ENCODE measurements at places on chromosomes 5 and 9. TPM values are rescaled to one million over a fixed set of nuclear protein-coding genes. Genes with fewer than 3 reads are reported as not detected.

GRCh38 chr5:144812763-144813162 is 642.1 kb downstream of the KCTD16 start:
- DNase-seq: no peak

DNA sequence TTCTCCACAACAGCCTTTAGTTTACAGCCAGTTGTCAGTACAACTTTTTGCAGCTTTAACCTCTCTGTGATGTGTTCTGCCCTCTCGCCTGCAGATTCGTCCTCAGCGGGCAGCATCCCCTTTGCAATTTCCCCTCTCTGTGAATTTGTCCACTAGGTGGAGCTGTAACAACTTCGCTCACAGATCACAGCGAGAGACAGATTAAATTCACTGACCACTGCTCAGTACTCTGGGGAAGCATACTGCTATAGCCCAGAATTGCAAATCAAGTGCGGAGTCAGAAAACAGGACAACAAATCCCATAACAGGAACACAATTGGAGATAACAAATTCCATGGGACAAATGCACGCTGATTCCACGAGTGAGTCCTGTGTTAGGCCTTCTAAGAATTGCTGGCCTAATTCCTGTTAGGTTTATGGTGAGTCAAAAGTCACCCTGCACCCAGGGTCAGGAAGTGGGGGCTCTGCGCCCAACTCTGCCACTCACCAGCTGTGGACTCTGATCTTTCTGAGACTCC is 2124.9 kb downstream of the MAT2B start:
- peak; percentile 64 for DNase-seq

GRCh38 chr5:167573370-167574127 is 717.9 kb upstream of the WWC1 start:
- peak; percentile 69 for DNase-seq

GRCh38 chr9:78030553-78031443 is 813 bp downstream of the GNAQ start:
- peak; percentile 56 for DNase-seq

DNA sequence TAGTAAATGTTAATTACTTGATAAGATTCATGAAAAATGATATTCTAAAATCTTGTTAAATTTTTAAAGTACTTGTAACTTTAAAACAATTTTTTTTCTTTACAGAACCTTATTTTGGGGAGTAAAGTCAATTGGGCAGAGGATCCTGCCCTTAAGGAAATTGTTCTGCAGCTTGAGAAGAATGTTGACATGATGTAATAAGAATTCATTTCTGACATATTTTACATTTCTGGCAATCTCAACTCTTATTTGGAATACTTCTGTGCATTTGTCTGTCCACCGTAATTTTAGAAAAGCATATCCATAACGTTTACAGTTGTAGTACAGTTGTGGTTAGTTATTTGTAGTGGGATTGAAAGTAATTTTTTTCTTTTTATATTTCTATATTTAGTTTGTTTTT is 20.2 kb downstream of the CENPH start:
- DNase-seq: no peak

DNA sequence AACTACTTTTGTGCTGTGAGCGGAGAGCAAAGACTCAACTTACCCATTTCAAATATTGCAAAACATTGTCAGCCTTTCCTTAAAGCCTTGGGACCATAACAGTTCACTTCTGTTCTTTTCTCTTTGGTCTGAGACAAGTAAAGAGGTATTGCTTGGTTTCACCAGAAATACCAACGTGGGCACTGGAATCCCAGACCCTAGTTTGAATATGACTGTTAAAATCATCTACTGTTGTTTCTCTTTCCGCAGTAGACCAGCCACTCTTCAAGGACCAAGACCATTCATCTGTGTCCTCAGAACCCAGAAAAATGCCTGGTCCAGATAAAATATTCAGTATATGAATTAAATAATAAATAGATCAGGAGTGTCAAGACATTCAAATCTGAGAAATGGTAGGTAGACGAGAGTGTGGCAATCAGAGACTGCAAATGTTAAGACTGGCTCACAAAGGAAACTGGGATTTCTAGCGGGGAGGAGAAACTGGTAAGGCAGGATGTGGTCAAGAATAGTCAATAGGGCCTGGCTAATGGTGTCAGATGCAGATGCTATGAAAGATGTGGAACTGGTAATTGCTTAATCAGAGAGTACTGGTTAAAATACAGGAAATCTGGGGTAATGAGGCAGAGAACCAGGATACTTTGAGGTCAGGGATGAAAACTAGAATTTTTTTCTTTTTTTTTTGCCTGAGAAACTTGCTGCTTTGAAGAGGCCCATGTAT is 82.1 kb upstream of the IL33 start:
- DNase-seq: peak; percentile 48

DNA sequence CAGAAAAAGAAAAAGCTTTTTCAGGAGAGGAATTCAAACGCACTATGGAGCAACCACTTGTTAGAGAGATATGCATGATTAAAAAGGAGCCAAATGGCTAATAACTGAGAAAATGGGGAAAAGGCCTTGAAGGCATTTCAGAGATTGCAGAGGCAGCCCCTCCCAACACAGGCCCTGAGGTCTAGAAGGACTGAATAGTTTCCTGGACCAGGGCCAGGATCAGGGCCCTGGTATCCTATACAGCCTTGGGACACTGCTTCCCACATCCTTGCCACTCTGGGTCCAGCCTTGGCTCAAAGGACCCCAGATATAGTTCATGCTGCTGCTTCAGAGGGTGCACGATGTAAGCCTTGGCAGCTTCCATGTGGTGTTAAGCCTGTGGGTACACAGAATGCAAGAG is 20.7 kb upstream of the FEM1C start:
- no peak for DNase-seq

- no peak for DNase-seq
Measured at GRCh38 chr5:130222573-130222972, 318.3 kb downstream of the CHSY3 start.

- DNase-seq: no peak
Measured at GRCh38 chr5:92801911-92802310, 779.1 kb downstream of the NR2F1-AS1 start.

- no peak for DNase-seq
Measured at GRCh38 chr9:123528501-123528900, 172.5 kb downstream of the CRB2 start.

- DNase-seq: no peak
Measured at GRCh38 chr5:112930082-112930344, 8.0 kb upstream of the REEP5 start.

- DNase-seq: no peak
Measured at GRCh38 chr9:107866711-107867311, 377.2 kb upstream of the KLF4 start.

DNA sequence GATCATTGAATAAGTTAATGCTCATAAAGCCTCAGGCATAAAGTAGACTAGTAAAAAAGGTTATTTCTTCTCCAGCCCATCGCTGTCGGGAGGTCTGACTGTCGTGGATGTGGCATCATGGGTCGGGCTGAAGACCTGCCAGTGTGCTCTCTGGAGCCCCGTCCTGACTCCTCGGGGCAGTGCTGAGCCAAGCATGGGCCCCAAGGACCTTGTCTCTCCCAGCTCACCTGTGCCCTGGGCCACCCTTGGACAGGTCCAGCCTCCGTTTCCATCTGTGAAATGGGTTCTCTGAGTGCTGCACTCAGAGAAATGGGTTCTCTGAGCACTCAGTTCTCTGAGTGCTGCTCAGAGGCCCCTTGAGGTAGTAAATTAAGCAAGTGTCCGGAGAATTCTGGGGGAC is 269.0 kb downstream of the GADD45G start:
- DNase-seq: no peak

DNA sequence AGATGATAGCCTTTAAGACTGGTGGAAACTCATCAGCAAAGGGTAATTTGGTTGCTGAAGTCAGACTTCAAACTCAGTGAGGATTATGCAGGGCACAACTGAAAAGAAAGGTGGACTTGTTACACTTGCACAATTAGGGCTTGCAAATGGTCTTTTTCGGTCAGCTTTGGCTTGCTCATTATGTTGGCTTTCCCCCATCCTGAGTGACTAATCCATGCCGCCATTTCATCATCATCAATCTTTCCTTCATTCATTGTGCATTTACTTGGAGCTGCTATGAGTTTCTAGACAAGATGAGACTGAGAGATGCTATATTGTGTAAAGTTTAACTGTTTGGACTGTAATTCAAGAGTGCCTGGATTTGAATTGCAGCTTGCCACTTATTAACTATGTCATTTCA is 134.8 kb upstream of the PPP1R2B start:
- DNase-seq: peak; percentile 27

- DNase-seq: peak; percentile 58
Measured at GRCh38 chr9:6827439-6828145, 69.8 kb downstream of the KDM4C start.

GRCh38 chr5:59810041-59810440 is 83.5 kb downstream of the PDE4D start:
- DNase-seq: peak; percentile 78

- DNase-seq: no peak
Measured at GRCh38 chr9:96413302-96414221, 4.6 kb downstream of the ZNF367 start.

- DNase-seq: no peak
Measured at GRCh38 chr9:27589462-27589861, 16.2 kb upstream of the C9orf72 start.

GRCh38 chr5:74199005-74199404 is 441.5 kb downstream of the ENC1 start:
- peak; percentile 29 for DNase-seq

GRCh38 chr5:10936081-10936855 is 175.2 kb upstream of the DAP start:
- DNase-seq: no peak

DNA sequence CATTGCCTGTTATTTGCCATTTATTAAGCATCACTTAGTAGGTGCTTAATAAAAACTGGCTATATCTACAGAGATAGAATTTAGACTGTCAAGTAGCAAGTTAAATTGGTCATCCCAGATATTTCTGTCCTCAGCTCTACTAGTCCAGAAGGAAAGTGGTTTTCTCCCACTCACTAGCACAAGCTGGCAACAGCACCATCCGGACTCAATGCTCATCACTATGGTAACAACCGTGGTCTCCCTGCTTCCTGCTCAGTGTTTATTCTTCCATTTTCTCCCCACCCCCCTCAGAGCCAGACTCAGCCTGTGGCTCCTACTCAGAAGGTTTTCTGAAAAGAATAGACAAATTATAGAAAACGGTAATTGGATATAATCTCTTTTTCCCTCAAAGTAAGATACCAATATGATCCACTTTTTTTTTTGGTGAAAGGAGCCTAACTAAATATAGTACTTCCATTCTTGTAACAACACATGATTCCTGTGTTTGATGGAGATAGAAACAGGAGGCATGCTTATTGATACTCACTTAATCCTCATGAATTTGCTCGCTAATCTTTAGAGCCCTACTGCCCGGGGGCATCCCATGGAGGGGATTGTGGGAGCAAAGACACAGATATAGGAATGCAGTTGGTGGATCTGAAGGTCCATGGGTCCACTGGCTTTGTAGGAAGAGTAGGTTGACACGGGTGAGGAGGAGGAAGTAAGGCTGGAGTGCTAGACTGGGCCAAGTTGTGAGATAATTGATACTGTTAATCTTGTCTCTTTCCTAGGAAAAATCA is 191.4 kb downstream of the MAN2A1 start:
- peak; percentile 58 for DNase-seq

DNA sequence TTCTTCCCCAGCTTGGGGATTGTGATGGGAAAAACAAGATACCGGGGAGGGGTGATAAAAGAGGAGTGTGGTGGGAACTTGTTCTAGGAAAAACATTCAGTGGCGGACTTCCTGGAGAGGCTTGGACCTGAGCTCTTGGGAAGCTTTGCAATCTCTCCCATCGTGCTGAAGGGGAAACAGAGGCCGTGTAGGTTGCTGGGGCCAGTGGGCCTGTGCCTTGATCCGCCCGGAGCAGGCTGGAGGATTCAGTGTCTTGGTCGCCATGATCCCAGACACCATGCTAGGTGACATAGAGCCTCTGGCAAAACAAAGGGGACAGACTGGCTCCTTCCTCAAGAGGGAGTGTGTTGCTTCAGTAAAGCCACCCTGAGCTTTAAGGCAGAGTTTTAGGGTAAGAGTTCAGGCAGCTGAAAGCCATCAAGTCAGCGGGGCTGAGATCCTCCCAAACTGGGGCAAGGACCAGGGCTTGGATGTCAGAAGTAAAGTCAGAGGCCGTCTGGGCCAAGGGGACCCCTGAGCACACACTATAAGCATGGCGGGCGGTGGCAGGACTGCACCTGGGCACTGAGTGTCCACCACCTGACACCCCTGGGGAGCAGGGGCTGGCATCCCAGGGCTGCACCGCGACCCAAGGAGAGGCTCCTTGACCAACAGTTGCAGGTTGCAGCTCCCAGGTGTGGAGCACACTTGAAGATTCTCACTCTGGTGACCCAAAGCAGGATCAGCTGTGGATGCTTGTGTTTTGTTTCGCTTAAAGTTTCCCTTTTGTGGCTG is 44.7 kb downstream of the TRIP13 start:
- no peak for DNase-seq

- DNase-seq: no peak
Measured at GRCh38 chr5:42306287-42306686, 117.0 kb upstream of the GHR start.

GRCh38 chr5:97250113-97250512 is 67.1 kb upstream of the RIOK2 start:
- no peak for DNase-seq

GRCh38 chr5:61020415-61020814 is 75.4 kb downstream of the NDUFAF2 start:
- DNase-seq: peak; percentile 56

GRCh38 chr9:95129476-95130291 is 187.8 kb downstream of the FANCC start:
- DNase-seq: no peak

DNA sequence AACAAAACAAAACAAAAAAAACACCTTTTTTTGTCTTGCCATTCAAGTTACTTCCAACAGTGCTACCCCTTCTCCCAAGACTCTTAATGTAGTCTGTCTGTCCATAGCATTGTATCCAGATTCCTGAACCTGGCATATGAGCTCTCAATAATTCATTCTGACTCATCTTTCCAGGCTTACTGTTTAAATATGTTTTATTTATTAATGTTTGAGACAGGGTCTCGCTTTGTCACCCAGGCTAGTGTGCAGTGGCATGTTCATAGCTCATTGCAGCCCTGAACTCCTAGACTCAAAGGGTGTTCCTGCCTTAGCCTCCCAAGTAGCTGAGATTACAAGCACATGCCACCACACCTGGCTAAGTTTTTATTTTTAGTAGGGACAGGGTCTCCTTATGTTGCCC is 208.0 kb upstream of the DMRT1 start:
- no peak for DNase-seq

DNA sequence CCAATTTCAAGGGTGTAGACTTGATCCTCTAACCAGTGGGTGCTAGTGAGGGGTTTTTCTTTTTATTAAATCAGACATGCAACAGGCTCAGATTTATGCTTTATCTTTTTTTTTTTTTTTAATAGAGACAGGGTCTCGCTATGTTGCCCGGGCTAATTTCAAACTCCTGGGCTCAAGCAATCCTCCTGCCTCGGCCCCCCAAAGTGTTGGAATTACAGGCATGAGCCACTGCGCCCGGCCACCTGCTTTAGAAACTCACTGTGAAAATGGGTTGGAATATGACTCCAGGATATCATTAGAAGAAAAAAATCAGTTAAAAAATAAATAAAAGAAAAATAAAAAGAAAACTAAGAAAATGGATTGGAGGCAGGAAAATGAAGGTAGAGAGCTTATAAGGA is 50.7 kb downstream of the STOM start:
- DNase-seq: no peak

The IFNA13 gene
- not detected for total RNA-seq

The AIF1L gene
- total RNA-seq: 5.2 TPM

The CBY3 gene
- not detected for total RNA-seq

The GLRA1 gene
- total RNA-seq: not detected

The HAVCR1 gene
- total RNA-seq: not detected

The SLC28A3 gene
- total RNA-seq: 0.06 TPM

The TMC1 gene
- not detected for total RNA-seq

The DRD1 gene
- 0.06 TPM for total RNA-seq

The SLC4A9 gene
- not detected for total RNA-seq
